ENCODE measurements at places on chromosomes 1 and 21.

DNA sequence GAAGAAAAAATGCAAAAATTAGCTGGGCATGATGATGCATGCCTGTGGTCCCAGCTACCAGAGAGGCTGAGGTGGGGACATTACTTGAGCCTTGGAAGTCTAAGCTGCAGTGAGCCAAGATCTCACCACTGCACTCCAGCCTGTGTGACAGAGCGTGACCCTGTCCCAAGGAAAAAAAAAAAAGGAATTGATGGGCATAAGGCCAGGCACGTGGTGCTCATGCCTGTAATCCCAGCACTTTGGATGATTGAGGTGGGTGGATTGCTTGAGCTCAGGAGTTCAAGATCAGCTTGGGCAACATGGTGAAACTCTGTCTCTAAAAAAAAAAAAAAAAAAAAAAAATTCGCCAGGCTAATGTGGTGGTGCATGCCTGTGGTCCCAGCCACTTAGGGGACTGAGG is 55.8 kb upstream of the ATP2B4 start:
- DNase-seq, result no peak

DNA sequence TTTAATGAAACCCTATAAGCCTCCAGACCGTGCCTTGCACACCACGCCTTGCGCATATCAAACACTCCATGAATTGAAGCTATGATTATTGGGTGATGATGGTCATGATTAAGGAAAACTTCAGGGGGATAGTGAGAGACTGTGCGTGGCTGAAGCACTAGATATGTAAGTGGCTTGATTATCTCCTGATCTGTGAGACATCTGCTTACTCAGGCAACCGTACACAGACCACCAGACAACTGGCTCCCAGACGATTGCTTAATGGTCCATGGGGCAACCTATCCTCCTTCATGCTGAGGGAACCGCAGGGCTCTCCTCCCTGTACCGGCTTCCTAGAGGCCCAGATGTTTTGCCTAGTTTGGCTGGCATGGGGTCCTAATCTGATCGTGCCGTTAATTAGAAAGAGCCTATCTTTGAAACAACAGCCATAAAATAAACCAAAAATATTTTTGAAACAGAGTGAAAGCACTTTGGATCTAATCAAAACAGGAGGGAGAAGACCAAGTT is 51.6 kb downstream of the IRF2BP2 start:
- DNase-seq, result no peak

DNA sequence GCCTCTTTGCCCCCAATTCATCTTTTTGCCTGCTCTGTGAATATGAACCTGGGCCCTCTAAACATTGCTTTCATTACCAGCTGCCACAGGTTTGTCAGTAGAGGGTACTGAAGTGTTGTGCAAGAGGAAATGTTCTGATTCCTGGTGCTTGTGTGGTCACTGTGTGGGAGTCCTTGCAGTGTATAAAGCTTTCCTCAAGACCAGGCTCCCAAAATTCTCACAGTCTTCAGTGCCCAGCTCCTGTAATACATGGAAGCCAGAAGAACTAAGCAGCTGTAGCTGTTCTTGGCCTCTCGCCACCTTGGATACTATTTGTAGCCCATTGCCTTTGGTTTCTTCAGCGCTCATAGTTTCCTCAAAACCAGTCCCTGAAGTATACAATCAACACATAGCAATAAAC is 1046.2 kb downstream of the BRINP3 start:
- DNase-seq, result no peak

- DNase-seq, result no peak
These were observed 11.8 kb downstream of the HTR6 start for GRCh38 chr1:19676438-19676922.

DNA sequence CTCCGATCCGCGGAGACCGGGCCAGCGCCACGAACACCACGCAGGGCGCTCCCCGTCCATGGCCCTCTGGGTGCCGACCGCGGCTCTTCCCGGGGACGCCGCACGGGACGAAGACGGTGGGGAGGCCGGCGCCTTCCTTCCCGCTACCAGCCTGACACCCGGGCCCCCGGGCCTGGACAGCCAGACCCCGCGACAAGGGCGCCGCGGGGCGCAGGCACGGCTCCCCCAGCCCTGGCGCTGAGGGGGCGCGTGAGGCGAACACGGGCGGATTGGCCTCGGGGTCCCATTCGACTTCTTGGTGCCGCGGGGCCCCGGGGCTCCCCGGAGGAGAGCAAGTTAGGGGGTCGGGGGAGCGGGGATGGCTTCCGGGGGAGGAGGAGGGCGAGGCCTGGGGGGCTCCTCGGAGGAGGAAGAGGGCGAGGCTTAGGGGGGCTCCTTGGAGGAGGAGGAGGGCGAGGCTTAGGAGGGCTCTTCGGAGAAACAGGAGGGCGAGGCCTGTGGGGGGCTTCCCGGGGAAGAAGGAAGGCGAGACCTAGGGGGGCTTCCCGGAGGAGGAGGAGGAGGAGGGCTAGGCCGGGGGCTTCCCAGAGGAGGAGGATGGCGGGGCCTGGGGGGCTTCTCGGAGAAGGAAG is 537 bp upstream of the KLHL17 start:
- DNase-seq, result no peak

GRCh38 chr1:226706684-226707083 is 32.4 kb downstream of the ITPKB start:
- DNase-seq, result no peak

GRCh38 chr1:44460107-44460882 is 55.2 kb downstream of the RNF220 start:
- no peak for DNase-seq

GRCh38 chr1:59057211-59057694 is 239.6 kb upstream of the FGGY start:
- peak; percentile 45 for DNase-seq

- no peak for DNase-seq
These were observed 21.4 kb downstream of the ACP6 start for GRCh38 chr1:147648933-147649332.

DNA sequence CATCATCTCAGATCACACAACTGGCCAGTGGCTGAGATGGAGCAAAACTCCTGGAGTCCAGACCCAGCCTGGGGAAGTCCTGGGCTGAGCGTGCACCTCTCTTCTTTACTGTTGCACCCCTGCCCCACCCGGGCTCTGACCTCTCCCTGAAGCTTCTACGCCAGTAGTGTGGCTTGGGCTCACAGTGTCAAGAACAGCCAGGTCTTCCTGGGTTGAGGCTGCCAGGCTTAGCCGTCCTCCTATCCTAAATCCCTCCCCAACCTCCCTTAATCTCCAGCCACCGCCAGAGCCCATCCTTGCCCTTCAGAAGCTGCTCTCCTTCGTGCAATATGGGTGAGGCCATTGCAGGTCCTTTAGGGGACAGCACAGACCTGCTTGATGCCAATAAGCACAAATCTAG is 399.2 kb upstream of the VAMP3 start:
- DNase-seq, result no peak

DNA sequence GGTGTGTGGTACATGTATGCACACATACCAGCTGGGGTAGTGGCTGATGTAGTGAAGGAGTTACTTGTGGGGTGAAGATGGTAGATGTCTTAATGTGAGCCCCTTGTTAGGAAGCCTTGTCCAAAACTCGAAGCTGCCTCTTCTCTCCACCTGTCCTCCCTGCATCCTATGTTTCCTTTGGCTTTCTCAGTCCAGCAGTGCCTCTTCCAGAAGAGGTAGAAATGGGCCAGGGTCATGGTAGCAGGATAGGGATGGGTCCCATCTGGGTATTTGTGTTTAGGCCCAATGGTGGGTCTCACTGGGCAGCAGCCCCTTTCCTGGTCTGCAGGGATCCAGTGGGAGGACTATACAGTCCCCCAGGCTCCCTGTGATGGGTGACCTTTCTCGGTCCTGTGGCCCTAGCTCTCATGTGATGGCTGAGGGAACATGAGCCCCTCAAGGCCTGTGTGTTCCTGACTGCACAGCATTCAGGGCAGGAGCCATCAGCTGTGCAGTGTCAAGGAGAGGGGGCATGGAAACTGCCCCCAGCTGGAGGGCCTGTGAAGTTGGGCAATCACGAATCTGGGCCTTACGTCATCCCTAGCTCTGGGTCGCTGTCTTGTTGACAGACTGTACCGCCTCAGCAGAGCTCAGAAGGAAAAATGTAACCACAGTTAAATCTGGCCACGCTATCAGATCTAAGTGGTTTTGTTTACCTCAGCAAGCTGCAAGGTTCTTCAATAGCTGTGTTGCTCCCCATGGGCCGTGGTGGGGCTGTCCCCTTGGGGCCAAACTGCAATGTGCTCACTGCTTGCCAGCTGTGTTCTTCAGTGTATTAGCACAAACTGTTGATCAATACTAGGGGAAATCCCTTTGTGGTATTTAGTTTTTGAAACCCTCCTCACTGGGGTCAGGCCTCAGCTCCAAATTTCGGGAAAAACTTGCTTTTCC is 82.7 kb downstream of the NOS1AP start:
- no peak for DNase-seq

GRCh38 chr1:185645162-185645640 is 89.0 kb upstream of the HMCN1 start:
- DNase-seq, result no peak

- DNase-seq, result no peak
These were observed 355.2 kb upstream of the GREM2 start for GRCh38 chr1:240967070-240967724.

GRCh38 chr1:186772228-186772627 is 56.5 kb upstream of the PLA2G4A start:
- no peak for DNase-seq

GRCh38 chr1:242525360-242525722 is 844 bp upstream of the PLD5 start:
- no peak for DNase-seq

DNA sequence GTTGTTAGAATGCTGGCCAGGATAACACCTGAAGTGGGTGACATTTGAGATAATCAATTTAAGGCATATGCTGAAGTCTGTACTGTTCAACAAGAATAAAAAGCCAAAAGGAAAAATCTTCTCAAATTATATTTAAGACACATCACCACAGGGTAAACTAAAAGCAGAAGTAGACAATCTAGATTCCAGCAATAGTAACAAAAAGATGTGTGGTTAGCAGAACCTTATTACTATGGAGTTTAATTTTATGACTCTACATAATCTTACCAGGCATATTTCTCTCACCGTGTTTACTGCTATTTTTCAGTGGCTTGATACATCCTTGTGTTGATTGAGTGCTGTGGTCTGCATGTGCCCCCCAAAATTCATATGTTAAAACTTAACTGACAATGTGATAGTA is 300.4 kb upstream of the ZP4 start:
- DNase-seq, result no peak

DNA sequence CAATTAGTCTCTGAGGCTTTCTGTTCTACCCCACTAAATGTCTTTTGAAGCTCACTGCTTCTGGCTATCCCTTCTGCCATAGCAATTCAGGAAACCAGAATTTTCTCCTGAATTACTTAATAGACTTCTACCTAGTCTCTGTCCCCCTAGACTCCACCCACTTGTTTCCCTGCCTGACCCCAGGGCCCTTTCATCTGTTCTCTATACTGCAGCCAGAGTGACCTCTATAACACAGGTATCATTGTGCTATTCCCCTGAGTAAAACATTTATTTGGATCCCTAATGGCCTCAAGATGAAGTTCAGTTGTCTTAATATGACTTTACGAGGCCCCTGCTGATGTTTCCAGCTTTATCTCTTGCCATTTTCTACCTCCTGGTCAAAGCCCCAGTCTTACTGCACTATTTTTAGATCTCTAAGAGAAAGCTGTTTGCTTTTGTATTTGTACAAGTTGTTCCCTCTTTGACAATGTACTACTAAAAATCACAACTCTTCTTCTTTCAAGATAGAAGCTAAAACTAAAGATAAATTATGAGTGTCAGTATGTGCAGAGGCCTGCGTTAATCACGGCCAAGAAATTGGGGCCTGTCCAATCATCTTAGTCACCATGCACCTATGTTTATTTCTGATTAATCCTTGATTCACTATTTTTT is 54.5 kb downstream of the ATP1B1 start:
- DNase-seq, result no peak

DNA sequence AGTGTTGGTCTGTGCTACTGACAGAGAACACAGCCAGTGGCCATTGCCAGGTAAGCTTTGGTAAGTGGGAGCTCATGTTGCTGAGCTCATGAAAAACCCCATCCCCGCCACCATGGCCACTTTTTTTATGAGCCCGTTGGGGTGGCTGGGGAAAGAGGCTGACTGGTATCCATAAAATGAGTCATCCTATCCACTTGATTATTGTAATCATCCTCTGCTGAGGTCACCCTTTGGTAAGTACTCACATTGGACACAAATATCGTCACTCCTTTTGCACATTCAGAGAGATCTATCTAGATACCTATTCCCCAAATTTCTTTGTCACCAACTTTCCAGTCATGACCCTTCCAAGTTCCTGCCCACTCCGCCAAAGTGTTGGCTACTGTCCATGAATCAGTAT is 22.0 kb downstream of the SLAMF7 start:
- DNase-seq, result no peak

DNA sequence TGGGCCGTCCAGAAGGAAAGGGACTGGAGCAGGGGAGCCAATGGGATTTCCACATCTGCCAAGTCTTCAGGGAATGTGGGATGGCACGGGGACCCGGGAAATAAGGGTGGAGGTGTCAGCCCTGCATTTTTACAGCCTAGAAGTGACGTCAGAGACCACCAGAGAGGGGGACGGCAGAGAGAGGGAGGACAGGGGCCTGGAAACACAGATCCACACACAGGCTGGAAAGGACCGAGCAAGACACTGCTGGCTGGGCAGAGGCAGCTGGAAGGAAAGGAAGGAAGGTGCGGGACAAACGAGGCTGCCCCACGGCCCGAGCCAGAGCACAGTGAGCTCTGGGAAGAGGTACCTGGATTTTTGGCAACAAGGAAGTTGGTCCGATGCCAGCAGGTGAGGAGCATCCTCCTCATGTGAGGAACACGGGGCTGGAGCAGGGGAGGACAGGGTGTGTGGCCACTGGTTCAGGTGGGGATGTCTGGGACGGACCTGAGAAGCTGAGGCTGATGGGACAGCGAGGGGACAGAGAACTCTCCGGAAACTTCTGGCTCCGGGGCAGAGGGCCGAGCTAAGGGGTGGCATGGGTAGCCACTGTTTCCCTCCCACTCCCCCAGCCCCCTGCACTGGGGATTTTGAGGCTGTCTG is 138.3 kb downstream of the PGBD5 start:
- DNase-seq, result no peak

GRCh38 chr1:68175621-68176398 is 56.5 kb downstream of the WLS start:
- DNase-seq, result no peak

GRCh38 chr1:233512538-233512937 is 101.4 kb upstream of the KCNK1 start:
- DNase-seq, result no peak

- no peak for DNase-seq
These were observed 560.2 kb downstream of the SMYD3 start for GRCh38 chr1:245946905-245947304.

DNA sequence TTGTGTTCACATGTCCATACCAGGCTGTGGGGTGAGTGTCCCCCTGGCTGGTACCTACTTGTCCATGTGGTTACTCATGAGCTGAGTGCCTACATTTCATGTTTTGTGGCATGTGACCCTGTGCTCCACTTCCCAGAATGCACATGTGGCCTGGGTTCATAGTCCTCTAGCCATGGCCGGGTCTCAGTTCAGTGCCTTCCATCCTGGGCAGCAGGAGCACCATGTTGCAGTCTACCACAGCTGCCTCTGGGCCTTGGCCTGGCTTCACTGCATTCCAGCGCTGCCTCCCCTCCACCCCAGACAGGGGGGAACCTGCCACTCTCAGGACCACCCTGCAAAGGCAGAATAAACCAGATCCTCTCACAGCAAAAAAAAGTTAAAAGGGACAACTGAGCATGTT is 5.5 kb downstream of the CEPT1 start:
- DNase-seq, result no peak

- DNase-seq, result no peak
These were observed 29.4 kb upstream of the TRIM17 start for GRCh38 chr1:228445843-228446650.

Measured in epithelial cell of prostate (primary cell).